ENCODE measurements at places on chromosomes 5 and 9.

GRCh38 chr9:132135456-132135855, 26.4 kb upstream of the NTNG2 start:
- DNase-seq: no peak

DNA sequence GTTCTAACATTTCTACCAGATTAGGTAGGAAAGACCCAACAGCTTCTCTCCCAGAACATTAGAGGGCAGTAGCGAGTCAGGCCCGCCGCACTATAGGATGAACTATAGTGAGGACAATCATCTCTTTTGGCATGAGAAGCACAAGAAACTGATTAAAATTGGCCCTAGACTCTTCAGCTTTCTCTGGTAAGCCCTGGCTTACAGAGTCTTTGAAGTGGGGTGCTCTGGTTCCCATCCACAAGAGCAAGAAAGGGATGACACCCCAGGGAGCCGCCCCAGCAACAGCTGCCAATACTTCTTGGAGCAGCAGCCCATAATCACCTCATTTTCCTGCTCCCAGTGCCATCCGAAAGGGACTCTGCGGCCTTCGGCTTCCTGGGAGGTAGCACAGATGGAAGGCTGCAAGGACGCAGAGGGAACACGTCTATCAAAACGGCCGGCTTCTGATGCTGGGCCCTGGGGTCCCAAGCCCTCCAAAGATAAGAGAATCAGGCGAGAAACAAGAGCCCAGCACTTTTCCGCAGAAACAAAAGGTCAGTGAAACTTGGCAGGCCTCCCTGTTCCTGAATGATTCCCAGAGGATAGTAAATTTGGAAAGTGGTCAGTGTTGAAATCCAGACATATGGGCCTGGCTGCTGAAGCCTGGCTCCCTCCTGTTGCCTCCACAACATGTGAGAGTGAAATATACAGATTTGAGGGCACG, 69.3 kb downstream of the HSD17B3 start:
- DNase-seq: no peak

- no peak for DNase-seq
These were observed 2.6 kb downstream of the AUH start for GRCh38 chr9:91359083-91359482.

- DNase-seq: no peak
These were observed 13.6 kb downstream of the ARHGAP26 start for GRCh38 chr5:142783601-142784341.

GRCh38 chr9:80090317-80090716, 518.6 kb downstream of the TLE4 start:
- no peak for DNase-seq

DNA sequence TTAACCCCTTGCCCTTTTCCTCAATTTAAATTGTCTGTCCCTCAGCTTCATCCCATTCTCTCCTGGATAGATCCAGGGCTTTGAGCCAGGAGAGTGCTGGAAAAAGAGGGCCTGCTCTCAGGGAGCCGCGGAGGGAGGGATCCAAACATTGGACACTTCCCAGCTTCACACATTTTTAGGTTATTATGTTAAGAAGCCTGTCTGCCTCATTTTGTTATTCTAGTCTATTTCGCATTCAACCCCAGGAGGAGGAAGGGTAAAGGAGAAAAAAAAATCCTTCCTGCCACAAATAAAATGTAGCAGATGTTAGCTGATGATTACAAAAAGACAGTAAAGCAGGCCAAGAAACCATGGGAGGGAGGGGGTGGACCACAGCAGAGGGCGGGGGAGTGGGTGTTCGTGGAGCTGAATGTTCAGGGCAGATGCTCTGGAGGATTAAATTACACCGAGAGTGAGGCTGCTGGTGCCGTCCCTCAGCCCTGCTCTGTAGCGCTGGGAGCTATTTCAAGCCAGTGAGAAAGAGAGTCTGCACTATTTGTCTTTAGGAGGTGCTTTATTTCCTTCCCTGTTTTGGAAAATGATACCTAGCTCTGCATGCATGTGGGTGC, 60.6 kb upstream of the ZFR start:
- DNase-seq: no peak

DNA sequence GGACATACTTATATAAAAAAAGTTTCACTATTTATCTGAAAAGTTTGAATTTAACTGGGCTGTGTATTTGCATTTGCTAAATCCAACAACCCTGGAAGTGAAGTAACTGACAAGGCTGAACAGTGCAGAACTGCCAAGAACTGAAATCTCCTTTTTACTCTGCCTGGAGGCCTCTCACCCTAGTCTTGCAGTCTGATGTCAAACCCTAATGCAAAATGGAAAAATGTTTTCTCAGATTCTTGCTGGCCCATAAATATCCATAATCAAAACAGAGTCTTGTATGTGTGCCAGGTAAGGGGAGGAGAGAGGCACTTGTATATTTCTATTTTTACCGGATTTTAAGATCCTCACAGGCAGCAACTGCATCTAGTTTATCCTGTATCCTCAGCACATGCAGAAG, 432.7 kb upstream of the KLF4 start:
- DNase-seq: no peak

DNA sequence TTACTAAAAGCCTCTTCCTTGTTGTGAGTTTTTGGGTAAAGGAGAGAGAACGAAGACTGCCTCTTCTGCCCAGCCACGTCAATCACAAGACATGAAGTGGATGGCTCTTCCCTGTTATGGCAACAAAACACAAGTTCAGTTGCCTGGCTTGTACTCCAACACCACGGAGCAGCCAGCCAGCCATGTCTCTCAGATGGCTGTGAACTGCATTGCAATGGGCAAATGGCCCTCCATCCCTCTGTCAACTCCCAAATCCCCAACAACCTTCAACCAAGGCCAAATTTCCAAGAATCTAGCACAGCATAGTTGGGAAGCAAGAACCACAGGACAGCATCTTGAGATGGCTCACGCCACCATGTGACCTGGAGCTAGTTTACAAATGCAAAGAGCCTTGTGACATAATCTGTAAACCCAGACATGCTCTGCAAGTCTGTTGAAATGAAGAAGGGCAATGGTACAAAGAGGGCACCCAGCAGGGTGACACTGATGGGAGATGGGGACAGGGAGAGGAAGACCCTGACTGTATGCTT, 53.9 kb downstream of the ZNF366 start:
- no peak for DNase-seq

DNA sequence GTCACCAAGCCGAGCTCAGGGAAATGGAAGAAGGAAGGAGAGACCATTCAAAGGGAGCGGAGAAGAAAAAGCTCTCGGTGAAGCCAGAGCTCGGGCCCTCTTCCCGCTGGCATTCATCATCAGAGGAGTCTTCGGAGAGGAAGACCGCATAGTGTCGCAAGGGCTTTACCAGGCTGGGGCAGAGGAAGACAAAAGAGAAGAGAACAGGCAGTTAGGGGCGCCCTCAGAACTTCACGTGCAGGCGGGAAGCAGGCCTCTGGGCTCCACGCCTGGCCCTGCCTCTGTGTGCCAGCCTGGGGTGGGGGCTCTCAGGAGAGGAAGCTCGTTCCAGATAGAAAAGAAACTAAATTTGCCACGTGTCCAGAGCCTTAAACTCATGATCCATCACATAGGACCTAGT, 31.7 kb downstream of the CRB2 start:
- DNase-seq: no peak

- no peak for DNase-seq
These were observed 18.9 kb upstream of the LRRC14B start for GRCh38 chr5:172421-172820.

GRCh38 chr5:151739395-151739794, 19.0 kb downstream of the ATOX1 start:
- DNase-seq: no peak

DNA sequence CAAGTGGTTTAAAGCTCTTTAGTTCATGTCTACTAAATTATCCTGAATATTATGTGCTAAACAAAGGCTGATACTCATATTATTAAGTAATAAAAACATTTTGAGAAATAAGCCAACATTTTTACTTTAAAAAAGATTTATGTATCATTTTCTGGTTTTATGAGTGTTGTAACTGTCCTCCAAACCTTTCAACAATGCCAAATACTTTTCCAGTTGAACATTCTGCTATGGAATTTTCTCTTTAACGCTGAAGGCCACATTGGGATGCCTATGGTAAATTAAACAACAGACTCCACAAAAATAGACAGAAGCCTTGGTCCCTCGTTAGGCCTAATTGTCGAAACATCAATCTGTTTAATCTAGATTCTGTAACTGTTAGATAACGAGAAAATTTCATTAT, 131.3 kb downstream of the GLIS3 start:
- no peak for DNase-seq

DNA sequence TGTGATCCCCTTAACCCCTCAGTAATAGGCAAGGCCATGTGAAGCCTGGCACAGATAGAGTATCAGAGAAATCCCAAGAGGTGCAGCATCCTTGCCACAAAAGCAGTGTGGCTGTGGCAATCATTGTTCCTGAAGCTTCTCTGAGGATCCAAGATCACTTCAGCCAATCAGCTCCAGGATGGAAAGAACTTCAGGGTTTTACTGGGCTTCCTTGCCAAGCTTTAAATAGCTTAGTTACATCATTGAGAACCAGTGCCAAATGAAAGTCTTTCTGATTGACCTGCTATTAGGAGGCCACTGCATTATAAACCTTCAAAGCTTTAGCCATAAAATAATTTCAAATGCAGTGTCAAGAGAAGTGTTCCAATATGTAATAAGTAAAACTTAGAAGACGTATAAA, 430.6 kb downstream of the PIK3R1 start:
- DNase-seq: no peak

- DNase-seq: peak; percentile 22
These were observed 2.1 kb downstream of the CCNO start for GRCh38 chr5:55231029-55231918.

DNA sequence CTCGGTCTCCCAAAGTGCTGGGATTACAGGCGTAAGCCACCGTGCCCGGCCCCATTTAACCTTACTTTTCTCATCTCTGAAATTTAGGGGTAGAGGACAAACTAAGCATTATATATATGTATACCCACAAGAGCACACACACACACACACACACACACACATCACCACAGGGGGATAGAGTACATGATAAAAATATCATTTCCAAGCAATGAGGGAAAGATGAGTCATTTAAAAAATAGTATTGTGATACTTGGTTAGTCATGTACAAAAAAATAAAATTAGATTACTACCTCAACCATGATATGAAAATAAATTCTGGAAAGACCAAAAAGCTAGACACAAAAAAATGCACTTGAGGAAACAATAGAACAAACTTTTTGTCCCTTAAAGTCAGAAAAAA, 67.2 kb downstream of the CDH18 start:
- DNase-seq: no peak

DNA sequence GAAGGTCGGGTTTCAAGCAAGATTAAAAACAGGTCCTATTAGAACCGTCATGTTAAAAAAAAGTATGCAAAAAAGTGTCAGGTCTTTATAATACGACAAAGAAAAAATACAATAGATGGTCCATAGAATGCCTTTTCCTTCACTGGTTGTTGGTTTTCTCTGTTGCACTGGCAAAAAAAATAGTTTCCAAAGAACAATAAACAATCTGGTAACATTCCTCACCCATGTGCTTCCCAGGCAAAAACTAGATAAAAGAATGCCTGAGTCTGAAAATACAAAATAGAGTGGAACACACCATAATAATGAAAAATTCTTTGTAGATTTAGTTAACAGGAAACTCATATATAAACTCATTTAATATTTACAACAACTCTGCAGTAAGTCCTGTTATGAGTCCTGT, 590.0 kb upstream of the DMAC1 start:
- no peak for DNase-seq

GRCh38 chr5:111730659-111731382, 26.2 kb downstream of the NREP start:
- DNase-seq: no peak

DNA sequence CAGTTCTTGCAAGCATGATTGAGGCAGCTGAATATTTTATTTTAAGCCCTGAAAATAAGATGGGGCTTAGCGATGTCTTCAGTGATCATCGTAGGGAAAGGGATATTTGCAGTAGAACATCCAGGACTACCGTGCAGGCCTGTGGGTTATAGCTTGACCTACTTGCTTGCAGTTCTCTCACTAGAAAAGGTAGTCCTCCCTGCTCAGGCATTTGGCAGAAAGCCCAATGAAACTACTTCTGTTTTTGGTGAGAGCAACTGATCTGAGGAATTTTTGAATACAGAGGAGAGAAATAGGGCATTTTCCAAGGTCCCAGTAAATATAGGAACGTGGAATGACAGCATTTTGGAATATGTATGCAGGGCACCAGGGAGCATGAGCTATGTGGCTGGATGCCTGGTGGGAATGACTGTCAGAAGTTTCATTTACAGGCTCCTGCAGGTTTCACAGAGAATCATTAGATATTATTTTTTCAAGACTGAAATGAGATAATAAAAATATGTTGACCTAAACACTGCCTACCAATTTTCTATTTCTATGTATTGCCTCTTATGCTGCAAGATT, 417.9 kb upstream of the ACTBL2 start:
- no peak for DNase-seq

- DNase-seq: no peak
These were observed 29.8 kb downstream of the ANKRD33B start for GRCh38 chr5:10593531-10594181.

- no peak for DNase-seq
These were observed 7.4 kb upstream of the AMACR start for GRCh38 chr5:34015120-34015822.

GRCh38 chr9:121601194-121601593, 50.2 kb upstream of the DAB2IP start:
- DNase-seq: no peak

GRCh38 chr5:109757490-109757889, 67.8 kb downstream of the MAN2A1 start:
- no peak for DNase-seq

DNA sequence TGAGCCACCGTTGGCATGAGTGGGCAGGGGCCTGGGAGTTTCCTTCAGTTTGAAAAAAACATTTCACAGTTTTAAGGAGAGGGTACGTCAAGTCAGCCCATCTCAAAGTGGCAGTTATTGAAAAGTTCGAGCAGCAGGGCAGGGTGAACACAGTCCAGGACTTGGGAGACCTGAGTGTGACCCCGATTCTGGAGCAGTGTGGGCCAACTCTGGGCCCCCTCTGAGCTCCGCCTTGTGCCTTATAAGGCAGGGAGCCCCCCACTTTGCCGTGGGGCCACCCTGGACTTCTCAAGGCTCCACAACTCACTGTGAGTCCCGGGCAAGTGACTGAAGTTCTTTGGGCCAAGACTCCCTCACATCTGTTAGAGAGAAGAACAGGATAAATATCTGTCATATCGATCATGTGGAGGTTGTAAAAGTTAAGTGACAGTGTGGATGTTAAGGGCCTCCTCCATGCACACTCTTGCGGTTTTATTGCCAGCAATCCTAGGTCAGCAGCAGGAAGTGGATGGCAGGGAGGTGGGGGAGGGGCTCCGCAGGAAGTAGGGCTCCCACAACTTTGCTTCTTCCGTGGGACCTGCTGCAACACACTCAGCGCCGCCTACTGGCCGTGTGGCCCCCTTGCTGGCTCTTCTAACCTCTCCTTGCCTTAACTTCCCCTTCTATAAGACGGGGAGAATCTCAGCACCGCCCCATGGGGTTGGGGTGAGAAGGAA, 38.4 kb downstream of the HRH2 start:
- peak; percentile 33 for DNase-seq

GRCh38 chr5:135491552-135492318, 39.6 kb upstream of the TIFAB start:
- DNase-seq: no peak

- no peak for DNase-seq
These were observed 356.7 kb downstream of the TMEM167A start for GRCh38 chr5:82720213-82721086.

Measured in GM06990 (cell line).